ENCODE measurements at places on chromosomes 3 and 15.

DNA sequence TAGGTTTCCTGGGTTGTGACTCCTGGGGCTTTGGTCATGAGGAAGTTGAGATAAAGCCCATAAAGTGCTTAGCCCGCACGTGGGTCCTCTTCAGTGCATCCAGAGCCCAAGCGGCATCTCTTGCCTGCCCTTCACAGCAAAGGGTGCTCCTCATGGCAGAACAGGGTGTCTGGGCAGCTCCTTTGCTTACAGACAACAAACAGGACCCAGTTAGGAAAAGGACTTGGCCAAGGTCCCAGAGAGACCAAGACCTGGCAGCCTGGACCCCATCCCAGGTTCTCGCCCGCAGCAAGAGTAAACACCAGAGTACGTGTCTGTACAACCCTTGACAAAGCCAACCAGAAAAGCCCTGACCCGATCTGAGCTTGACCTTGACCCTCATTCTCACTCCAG, 27.0 kb downstream of the ALS2CL start:
- DNase-seq, result no peak

DNA sequence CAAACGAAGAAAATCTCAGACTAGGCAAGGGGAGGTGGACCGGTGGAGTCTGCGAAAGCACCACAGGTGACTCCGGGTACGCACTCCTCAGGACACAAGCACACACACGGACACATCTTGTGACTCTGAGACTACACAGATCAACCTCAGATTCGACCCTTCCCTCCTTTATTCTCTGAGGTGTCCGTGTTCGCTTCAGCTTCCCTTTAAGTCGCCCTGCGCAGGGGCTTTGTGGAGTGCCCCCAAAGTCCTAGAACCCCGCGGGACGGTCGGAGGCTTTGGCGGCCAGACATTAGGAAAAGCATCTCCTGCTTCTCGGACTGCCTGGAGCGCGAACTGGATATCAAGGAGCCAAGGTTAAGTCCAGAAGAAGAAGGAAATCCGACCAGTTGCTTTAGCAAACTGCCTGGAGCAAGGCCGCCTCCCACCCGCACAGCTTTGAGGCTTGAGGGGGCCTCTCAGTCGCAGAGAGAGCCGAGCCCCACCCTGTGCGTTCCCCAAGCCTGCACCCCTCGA, 730 bp downstream of the DGKG start:
- no peak for DNase-seq

DNA sequence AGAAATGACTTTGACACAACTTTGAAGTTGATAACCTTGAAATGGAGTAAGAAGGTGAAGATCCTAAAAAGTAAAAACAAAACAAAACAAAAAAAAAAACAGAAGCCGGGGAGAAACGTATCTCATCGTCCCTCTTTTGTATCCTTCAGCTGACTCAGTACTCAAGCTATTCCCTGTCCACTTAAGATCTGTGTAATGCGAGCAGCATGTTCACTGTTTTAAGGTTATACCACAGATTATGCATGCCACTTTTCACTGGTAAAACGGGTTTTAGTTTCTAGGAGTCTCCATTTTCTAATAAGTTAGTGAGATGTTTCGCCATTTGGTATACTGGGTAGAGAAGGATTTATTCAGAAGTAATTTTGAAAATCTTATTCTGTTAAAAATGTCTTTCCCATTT, 324.3 kb downstream of the FEZF2 start:
- no peak for DNase-seq

DNA sequence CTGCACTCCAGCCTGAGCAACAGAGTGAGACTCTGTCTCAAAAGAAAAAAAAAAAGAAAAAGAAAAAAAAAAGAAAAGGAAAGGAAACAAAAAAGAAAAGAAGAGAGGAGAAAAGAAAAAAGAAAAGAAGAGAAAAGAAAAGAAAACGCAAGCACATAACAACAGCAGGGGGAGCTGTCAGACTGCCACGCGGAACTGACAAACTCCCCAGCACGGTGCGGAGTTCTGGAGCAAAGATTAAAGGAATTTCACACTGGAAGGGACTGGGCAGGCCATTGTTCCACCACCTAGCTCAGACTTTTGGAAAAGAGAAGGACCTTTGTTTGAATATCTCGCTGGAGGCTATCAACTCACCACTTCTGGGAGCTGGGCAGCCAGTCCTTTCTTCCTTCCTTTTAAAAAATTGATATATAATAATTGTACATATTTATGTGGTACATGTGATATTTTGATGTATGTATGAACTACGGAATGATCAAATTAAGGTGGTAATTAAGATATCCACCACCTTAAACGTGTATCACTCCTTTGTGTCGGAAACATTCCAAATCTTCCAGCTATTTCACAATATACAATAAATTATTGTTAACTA, 40.5 kb downstream of the DPPA2 start:
- no peak for DNase-seq

DNA sequence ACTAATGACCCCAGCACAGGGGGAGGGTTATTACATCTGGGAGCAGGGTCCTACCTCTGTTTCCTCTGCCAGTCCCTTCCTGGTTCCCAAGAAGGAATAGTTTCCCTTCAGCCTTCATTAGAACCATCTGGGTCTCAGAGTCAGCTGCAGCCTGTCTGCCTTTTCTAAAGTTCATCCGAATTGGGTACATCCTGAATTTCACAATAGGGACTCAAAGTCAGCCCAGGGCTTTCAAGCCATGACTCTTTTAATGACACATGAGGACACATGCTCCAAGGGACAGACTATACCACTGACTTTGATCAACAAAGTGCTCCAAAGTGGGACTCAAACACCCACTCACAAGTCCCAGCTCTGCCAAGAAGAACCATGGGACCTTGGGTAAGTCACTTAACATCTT, 12.7 kb upstream of the CRABP1 start:
- no peak for DNase-seq

GRCh38 chr3:31064021-31064420, 169.6 kb upstream of the GADL1 start:
- no peak for DNase-seq

DNA sequence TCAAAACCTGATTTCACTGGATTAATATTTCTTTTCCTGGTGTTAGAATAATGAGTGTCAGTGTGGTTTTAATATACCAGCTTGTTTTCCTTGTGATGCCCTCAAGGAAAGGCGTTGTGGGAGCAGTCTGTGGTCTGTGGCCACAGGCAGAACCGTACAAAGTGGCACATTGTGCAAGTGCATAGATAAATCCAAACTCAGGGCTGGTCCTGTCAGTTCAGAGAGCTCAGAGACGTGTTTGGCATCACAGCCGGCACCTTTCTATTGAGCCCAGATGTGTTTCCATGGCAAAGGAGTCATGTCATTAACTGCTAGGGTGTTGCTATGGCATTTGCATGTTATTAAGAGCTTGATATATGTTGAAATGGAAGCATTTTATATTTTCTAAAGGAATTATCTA, 289.9 kb upstream of the RASGRP1 start:
- no peak for DNase-seq

- no peak for DNase-seq
Observed at GRCh38 chr3:10088256-10088655, 19.8 kb downstream of the FANCD2OS start.

DNA sequence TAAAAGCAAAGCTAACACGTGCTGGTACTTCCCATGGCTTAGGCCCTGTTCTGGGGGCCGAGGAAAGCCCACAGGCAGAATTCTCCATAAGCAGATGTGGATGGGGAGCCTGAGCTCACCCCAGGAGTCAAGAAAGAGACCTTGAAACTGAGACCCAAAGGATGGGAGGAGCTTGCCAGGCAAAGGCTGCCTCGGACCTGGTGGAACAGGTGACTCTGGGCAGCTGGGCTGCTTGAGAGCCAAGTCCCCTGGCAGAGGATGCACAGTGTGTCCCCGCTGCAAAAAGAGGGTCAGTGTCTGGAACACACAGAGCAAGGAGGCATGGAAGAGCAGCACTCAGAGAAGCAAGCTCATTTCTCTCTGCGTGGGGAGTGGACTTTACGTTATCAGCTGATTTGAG, 528.7 kb downstream of the GABRG3 start:
- no peak for DNase-seq

GRCh38 chr15:77901921-77902750, 175.4 kb downstream of the TBC1D2B start:
- DNase-seq, result no peak

- no peak for DNase-seq
Observed at GRCh38 chr3:35832140-35832571, 192.8 kb downstream of the ARPP21 start.

GRCh38 chr3:32106929-32107362, 526 bp downstream of the GPD1L start:
- DNase-seq, result no peak

DNA sequence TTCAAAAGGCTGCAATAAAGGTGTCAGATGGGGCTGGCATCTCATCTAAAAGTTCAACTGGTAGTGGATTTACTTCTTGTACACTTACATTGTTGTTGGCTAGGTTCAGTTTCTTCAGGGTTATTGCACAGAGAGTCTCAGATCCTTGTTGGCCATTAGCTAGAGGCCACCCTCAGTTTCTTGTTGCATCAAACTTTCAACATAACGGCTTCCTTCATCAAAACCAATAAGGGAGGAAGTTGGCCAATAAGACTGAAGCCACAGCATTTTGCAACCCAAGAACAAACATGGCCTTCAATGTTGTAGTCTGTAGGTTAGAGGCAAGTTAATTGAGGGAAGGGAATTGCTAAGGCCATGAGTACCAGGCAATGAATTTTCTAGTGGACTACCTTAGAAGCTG, 218.0 kb downstream of the ZBBX start:
- no peak for DNase-seq

DNA sequence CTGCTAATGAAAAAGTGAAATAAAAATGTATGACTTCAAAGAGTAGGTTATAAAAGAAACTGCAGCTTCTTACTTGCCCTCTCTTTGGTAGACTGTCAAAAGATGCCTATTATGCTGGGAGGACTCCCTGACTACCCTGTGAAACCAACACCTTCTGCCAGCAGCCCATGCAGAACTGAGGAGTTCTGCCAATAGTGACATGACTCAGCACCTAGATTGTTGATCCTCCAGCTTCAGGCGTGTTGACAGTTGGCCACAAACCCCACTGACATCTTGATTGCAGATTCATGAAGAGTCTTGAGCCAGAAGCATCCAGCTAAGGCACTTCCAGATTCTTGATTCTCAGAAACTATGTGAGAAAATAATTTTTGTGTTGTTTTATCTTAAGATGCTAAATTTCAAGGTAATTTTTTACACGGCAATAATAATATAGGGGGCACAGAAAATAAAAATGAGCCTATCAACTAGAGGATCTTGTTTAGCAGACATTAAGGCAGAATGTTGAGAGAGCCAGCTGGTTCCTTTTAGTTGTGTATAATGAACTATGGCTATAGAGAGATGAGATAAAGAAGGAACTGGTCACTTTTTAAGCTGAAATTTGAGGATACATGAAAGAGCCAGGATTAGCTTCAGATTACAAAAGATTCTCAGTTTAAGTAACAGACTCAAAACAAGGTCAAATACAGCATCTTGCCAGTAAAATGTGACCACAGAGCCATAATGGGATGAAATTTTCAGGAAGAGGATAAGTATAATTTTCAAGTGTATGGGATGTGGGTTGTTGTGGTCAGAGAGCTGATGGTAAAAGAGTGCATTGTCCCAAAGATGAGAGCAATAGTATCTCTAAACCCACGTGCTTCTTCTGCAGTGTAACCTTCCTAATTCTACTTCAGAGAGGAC, 588.7 kb upstream of the CBLB start:
- no peak for DNase-seq

- no peak for DNase-seq
Observed at GRCh38 chr3:149494022-149494758, 19.7 kb downstream of the TM4SF4 start.

DNA sequence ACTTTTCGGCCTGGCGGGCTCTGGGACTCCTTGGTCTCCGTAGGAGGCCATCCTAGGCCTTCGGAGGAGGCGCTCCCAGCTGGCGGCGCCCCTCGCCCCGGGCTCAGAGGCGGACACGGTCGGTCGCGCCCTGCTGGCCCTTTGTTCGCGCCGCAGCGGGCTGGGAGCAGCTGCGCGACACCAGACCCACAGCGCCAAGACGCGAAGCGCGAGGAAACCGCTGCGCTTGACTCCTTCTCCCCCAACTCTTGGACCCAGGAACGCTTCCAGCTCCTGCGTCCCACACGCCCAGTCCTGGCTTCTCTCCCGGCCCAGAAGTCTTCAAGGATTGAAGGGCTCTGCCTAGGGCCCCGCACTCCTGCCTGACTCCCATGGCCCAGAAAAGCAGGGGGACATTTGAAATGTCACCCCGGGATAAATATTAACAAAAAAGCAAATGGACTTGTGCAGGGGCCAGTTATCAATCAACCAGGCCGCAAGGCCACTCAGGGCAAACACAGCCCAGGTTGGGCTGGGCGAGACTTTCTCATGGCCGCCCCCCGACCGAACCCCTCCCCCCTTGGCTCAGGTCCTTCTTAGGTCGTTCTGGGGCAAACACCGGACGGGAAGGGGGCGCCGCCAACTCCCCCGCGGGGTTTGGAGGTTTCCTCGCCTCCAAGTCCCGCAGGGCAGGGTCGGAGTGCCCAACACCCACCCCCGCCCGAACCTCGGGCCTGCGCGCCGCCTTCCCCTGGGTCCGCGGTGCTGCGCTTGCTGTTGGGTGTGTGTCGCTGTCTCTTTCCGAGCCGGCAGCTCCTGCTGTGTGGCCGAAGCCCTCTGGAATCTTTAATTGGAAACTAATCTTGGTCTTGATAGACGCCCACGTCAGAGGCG, 5.1 kb downstream of the ONECUT1 start:
- DNase-seq, result no peak

DNA sequence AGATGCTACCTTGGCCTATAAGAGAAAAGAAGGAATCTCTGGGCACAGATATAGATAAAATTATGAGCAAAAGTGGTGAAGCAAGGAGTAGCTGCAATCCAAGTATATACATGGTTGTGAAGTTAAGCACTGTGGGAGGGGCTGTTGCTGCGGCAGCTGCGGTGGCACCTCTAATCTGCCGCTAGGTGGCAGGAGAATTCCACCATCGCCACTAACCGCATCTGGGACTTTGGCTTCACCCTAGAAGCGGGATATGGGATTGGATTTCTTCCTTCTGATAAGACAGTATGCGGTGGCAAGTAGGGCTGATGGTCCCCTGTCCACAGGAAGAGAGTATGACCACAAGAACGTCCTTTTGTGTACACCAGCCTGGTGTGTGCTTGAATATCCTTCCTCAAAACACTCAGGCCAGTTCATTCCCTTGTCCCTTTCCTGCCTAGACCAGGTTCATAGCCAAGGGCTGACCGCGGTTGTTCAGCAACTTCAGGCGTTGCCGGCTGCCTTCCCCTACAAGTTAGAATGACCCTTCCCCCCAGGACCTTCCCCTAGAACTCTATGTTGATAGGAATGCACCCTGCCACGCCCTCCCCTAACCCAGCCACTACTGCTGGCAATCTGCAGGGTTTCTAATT, 5.1 kb downstream of the MAGEL2 start:
- no peak for DNase-seq

DNA sequence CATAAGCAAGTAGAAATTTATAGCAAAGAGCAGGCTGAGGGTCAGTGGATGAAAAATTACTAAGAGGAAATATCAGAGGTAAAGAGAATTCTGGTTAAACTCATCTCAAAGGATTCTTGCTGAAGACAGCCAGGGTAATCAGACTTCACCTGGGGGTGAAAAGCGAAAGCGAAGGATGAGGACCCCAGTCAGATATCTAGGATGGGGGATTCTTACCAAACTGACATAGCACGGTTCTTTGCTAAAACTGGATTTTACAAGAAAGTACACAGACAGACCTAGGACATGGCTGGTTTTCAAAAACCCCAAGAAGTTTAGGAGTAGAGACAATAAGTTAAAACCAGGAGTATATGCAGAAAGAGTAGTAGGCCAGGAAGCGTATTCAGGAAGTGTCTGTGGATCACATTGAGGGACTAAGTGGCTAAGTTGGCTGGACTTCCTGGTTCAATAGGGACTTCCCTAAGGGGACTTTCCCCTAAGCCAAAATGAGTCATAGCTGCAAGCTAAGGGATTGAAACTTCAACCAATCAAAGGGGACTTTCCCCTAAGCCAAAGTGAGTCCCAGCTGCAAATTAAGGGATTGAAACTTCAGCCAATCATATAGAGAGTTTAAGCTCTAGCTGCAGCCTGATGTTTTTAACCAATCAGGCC, 2.4 kb upstream of the CFAP91 start:
- DNase-seq, result no peak
